NCI-H2107 (cell line): ENCODE measurements at places on chromosomes 7 and 10.

- peak; percentile 8 for DNase-seq
Observed at GRCh38 chr7:68176974-68177373, 1180.3 kb downstream of the TYW1 start.

DNA sequence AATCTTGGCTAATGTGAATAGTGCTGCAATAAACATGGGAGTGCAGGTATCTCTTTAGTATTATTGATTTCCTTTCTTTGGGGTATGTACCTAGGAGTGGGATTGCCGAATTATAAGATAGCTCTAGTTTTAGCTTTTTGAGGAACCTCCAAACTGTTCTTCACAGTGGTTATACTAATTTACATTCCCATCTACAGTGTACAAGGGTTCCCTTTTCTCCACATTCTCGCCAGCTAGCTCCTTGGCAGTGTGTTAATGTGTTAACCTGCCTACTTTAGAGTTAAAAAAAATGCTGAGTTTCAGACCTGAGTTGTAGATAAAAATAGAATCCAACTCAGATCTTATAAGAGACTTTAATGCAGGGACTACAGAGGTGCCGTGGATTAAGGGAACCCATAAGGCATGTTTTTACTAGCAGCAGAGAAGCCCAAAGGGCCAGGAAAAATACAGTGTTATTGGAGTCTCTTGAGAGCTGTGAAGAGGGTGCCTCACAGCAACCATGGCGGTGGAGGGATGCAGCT is 35.4 kb downstream of the CDK13 start:
- no peak for DNase-seq

- no peak for DNase-seq
Observed at GRCh38 chr10:988667-989545, 672 bp downstream of the GTPBP4 start.

GRCh38 chr7:93862651-93863050 is 27.9 kb downstream of the TFPI2 start:
- DNase-seq = no peak

- DNase-seq = no peak
Observed at GRCh38 chr7:2934984-2935740, 91.1 kb upstream of the GNA12 start.

DNA sequence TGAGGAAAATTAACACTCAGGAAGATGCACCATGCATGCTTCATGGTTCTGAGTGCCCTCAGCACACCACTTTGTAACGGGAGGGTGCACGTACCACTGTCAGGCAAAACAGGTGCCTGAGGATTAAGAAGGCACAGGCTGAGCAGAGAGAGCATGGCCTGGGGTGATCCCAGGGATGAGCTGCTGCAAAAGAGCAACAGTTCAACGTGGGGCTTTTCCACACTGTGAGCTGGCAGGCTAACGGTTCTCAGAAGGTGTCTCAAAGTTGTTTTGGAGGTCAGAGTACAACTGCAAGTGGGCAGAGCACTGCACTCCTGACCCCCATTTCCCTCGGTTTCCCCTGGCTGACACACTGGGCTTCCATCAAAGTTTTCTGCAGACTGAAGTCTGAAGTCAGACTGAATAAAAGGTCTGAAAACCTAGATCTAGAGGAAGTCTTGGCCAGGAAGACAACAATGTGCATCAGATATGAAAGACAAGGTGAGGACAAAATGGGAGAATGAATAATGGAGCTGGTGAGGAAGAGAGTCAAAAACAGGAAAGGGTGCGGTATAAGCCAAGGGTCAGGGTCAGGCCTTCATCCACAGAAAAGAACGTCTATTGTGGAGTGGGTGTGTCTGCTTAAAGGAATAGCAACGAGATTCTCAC is 20.5 kb downstream of the ZNF438 start:
- DNase-seq = no peak

GRCh38 chr10:86703176-86703575 is 34.9 kb downstream of the LDB3 start:
- DNase-seq = no peak

GRCh38 chr7:80768756-80769155 is 130.3 kb downstream of the CD36 start:
- DNase-seq = no peak

- DNase-seq = no peak
Observed at GRCh38 chr10:70942125-70942524, 53.8 kb upstream of the PCBD1 start.

DNA sequence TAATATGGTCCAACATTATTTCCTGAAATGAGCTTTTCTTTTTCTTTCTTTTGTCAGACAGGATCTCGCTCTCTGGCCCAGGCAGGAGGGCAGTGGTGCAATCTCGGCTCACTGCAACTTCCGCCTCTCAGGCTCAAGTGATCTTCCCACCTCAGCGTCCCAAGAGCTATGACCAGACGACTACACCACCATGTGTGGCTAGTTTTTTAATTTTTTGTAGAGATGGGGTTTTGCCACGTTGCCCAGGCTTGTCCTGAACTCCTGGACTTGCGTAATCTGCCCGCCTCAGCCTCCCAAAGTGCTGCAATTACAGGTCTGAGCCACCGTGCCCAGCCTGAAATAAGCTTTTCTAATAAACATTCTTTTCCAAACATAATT is 48.6 kb downstream of the CUL2 start:
- DNase-seq = no peak

DNA sequence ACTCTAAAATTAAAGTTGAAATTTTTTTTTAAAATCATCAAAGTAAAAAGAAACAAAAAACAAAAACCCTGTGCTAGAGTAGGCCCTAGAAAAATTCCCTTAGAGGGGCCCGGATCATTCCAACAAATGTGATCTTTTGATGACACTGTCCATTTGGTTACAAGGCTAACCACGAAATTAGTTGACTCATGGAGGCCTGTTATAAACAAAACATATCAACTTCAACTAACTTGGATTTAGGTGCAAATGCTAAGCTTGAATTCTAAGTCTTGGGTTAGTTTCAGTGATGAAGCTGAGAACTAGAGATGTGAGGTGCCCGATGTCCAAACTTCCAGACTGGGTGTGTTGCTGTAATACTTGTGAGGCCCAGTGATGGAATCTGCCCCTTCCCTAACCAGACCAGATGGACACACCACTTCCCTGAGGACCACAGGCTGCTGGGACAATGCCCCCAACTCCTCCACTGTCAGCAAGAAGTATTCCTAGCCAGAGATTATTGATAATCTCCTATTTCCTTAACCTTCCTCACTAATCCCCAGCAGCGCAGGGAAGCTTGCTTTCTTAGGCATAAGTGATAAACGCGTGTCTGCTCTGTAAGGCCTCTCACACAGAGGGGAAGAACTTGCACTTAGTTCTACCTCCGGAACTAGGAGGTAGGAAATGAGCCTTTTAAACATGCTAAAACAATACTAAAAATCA is 108.7 kb downstream of the RAPGEF5 start:
- no peak for DNase-seq
